Fibroblast of mammary gland (primary cell): ENCODE measurements at places on chromosomes 12 and 14.

DNA sequence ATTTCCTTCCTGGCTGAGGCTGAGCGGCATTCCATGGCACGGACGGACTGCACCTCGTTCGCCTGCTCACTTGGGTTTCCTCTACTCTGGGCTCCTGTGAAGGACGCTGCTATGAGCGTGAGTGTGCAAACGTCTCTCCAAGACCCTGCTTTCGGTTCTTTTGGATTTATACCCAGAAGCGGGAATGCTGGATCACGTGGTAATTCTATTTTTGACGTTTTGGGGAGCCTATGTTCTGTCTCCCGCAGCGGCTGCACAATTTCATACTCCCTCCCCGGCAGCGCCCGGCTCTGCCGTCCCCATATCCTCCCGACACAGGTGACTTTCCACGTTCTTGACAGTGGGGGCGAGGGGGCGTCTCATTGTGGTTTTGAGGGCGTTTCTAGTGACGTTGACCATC is 20.6 kb downstream of the MMP17 start:
- no peak for DNase-seq

GRCh38 chr12:89960607-89961394 is 252.2 kb upstream of the ATP2B1 start:
- peak; percentile 76 for DNase-seq

DNA sequence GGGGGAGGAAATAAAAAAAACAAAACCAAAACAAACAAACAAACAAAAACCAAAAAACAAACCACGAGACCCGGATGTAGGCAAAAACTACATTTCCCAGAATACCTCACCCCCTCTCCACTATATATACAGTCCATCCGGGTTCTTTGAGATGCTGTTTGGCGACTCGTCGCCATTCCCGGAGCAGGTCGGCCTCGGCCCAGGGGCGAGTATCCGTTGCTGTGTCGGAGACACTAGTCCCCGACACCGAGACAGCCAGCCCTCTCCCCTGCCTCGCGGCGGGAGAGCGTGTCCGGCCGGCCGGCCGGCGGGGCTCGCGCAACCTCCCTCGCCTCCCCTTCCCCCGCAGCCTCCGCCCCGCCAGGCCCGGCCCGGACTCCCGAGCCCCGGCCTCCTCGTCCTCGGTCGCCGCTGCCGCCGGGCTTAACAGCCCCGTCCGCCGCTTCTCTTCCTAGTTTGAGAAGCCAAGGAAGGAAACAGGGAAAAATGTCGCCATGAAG is at the start of gene RNF10:
Gene RNF10 (plus strand): TSS at position 154 of the 500 bp plus-strand sequence. CDS start 456 bp downstream, outside the sequence.
- peak; percentile 89 for DNase-seq

DNA sequence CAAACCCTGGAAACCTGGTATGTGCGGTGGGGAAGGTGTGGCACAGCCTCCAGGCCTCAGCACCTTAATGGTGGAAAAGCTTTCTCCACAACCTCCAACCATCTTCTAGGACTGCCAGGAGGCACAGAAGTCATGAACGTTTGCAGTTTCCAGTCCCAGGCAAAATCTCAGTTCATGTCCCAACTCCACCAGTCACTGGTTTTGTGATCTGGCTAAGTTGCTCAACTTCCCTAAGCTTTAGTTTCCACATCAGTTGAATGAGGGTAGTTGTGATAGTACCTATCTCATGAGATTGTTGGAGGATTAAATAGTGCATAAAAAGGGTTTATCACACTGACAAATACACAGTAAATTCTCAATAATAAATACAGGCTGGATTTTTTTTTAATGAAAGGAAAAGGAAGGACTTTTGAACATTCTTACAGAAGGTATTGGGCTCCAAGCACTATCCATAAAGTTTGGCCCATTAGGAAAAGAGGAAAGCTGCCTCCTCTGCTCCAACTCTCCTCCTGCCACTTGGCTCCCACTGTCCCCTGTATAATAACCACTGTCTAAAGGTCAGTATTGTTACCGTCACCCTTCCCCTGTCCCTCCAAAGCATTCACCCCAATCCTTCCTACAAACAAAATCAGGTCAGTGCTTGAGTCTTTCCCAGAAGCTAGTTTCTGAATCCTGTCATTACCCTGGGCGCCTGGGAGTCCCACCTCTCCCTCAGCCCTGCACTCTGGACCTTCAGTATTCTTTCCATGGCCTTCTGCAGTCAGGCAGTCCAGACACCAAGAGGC is 6.3 kb downstream of the PCK2 start:
- no peak for DNase-seq

- DNase-seq = no peak
Observed at GRCh38 chr14:104929268-104930230, 4.9 kb downstream of the PLD4 start.

- DNase-seq = no peak
Observed at GRCh38 chr12:34286934-34287333, 264.6 kb downstream of the ALG10 start.
